NCI-H1436 treated with DMSO at 0.1 percent for 48 hours (cell line): ENCODE measurements at places on chromosomes 4 and X.

DNA sequence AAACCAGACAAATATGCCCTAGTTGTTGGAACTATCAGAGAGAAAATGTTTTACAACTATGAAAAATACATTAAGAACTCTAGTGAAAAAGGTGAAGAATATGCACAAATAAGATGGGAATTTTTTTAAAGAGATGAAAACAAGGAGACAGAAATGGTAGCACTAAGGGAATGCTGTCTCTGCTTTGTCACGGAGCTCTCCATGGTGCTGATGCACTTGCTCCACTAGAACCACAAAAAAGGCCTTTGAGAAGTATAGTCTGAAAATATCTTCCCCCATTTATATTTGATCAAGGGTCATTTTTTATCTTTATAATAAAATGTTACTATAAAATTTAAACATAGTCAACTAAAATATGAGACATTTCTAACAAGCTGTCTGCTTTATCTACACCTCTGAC, 1655.5 kb upstream of the AGA start:
- DNase-seq: no peak

DNA sequence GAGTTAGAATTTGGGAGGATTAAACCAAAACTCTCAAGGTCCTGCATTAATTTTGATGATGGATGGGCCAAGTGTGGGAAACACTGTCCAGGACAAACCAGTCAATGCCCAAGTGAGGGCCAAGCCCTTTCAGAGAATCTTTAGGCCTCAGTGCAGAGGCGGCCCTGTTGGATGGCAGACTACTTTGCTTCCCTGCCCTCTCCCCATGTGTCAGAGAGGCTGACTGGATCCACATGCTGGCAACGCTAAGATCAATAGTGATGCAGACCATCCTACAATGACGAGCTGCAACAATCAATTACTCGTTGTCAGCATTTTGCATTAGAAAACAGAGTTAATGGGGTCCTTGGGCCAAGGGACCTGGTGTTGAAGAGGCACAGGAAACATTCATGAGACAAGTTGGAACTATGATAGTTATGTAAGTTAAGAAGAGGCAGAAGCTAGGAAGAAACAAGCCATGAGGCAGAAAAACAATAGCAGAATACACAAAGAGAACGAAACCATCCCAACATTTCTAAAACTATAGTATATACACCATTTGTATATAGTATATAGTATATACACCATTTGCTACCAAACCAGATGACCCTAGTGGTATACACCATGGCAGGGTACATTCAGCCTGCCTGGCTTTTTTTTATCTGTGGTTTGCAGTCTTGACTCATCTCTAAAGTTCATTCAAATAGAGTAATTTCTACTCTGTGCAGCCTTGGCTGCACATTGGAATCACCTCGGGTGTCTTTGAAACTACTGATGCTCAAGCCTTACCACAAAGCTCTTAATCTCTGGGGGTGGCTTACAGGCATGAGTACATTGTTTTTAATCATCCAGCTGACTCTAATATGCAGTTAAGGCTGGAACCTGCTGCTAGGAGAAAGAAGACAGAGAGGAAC, 147.7 kb upstream of the GYPA start:
- DNase-seq: no peak

- no peak for DNase-seq
Measured at GRCh38 chrX:63686878-63687714, 97.9 kb downstream of the ARHGEF9 start.

DNA sequence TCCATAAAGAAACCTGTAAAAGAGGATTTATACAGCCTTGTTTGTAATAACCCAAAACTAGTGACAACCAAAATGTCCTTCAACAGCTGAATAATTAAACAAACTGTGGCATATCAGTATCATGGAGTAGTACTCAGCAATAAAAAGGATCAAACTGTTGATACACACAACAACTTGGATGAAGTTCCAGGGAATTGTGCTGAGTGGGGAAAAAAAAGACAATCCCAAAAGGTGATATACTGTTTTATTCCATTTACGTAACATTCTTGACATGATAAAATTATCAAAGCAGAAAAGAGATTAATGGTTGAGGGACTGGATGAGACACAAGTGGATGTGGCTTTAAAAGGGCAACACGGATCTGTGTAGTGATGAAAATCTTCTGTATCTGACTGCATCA, 7.8 kb downstream of the CLIC2 start:
- DNase-seq: no peak

- DNase-seq: no peak
Measured at GRCh38 chr4:2150076-2150475, 90.9 kb downstream of the NAT8L start.

- DNase-seq: no peak
Measured at GRCh38 chr4:99868126-99868596, 26.1 kb downstream of the LAMTOR3 start.

- DNase-seq: peak; percentile 61
Measured at GRCh38 chr4:128809477-128810330, at the start of gene JADE1. TSS of gene JADE1 (plus strand) at chr4:128809700. CDS start at chr4:128831759, 22,059 bp downstream.

- peak; percentile 11 for DNase-seq
Measured at GRCh38 chrX:139801397-139801813, 93.4 kb upstream of the MCF2 start.

DNA sequence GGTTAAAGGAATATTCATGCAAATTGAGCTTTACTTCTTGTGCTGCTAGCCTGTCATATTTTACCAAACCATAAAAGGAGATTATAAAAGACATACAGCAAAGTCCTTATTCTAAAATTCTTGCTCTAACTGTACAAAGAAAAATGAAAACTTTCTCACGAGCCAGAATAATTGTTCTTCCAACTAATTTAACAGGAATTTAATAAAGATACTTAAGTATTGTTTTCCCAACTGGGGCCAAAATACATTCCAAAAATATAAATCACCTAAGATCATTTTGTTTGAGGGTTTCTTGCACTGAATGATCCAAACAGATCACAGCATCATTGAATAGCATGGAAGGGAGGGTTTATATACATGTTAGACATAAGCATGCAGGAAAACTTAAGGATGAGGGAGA, 127.1 kb upstream of the PCDH18 start:
- DNase-seq: no peak

DNA sequence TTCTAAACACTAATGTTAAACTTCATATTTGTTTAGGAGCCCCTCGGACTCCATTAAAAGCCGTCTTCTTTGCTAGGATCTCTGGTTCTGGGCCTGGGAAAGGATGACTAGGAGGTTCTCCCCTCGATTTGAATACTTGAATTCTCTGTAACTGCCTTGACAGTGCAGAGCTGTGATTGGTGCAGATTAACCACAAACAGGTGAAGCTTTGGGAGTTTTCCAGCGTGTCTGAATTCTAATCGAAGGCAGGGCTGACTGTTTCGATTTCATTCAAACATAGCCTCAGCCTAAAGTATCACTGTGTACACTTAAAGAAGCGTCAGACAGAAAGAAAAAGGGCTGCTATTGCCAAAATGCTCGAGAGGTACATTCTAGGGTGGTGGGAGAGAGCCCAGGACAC, 29.0 kb downstream of the TFDP3 start:
- no peak for DNase-seq

DNA sequence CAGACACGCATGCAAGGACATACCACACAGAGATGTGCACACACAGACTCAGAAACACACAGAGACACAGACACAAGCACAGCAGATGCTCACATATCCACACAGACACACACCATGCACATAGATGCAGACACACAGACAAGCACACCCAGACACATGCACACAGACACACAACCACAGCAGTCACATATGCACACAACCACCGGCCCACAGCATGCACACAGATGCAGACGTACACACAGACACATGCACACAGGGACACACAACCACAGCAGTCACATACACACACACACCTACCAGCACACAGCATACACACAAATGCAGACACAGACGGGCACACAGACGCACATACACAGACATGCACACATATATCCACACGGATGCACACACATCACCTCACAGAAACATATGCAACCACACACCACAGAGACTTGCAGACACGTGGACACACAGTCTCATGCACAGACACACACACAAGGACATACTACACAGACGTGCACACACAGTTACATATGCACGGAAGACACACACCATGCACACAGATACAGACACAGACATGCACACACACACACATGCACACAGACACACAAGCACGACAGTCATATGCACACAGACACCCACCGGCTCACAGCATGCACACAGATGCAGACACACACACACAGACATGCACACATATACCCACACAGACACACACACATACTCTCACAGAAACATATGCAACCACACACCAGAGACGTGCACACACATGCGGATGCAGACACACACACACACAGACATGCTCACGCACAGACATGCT, 25.2 kb upstream of the SLC25A6 start:
- no peak for DNase-seq

DNA sequence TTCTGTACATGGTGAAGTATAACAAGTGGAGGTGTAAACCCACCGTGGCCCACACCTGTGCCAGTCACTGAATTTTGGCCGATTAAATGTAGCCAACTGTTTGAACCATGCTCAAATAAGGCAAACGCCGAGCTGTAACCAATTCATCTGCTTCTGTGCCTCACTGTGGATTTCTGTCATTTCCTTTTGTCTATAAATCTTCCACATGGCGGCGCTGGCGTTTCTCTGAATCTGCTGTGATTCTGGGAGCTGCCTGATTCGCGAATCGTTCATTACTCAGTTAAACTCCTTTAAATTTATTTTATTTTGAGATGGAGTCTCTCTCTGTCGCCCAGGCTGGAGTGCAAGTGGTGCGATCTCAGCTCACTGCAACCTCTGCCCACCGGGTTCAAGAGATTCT, 19.2 kb downstream of the SUPT20HL2 start:
- no peak for DNase-seq

DNA sequence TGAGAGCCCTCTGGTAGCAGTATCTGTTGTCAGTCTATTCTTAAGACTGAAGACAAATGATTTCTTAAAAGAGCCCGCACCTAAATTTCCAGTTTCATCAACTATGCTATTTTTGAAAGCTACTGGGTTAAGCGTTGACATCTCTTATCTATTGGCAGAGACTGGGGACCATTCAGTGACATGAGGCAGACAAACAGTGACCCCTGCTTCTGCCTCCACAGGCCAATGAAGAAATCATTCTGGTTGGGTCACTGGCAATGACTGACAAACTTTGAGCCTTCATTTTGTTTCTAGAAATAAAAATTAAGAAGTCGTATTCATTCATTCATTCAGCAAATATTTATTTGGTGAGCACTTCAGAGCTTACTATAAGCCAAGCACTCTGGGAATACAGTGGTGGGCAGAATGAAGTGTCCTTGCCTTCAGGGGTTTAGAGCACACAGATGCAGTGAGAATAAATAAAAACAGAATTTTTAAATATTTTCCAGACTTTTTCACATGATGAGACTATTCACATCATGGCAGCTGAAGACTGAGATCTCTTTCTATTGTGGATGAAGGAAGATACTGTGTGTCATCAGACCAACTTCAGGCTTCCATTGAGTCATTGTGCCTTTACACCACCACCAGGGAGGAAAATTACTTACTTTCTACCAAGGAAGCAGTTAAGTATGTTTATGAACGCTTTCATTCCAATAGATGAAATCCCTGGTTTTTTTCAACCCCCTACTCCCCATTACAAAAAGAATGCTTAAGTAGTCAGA, 36.0 kb downstream of the SORBS2 start:
- DNase-seq: no peak

GRCh38 chr4:24583451-24584210, 723 bp downstream of the DHX15 start:
- DNase-seq: no peak

DNA sequence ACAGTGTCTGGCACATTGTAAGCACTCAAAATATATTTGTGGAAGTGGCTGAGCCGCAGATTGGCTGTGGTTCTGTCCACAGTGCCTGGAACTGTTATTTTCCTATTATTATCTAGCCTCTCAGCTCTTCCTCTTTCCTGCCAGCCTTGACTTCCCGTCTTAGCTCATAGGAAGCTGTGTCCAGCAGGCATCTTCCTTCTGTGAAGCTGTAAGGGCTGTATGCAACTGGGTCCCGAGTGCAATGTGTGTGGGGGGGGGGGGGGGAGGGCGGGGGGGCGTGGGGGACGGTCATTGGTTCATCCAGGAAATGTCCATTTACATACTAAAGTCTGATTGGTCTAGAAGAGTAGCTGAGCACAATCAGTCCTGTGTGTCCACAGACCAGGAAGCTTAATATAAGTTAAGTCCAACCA, 210.7 kb downstream of the PDGFRA start:
- no peak for DNase-seq

GRCh38 chr4:159764343-159764952, 661.6 kb downstream of the RAPGEF2 start:
- DNase-seq: peak; percentile 0

DNA sequence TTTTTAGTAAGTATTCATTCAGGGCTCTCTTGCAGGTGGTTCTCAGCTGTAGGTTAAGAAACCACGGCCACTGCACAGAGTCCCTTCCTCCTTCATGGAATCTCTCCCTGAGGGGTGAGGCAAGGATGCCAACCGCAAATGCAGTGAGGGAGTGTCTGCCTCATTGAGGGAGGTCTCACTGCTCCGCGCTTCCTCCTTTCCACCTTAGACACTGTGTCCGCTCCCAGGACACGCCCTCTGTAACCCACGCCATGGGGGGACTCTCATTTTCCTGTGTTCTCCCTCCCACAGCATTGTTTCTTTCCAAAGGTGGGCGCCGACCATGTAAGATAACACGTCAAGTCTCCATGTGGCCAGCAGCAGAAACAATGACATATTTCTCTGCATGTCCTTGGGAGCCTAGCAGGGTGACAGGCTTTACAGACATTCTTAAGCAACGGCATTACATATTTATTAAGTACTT, 63.2 kb downstream of the SEPSECS start:
- DNase-seq: no peak

GRCh38 chrX:2691543-2692220, 587 bp downstream of the CD99 start:
- no peak for DNase-seq

GRCh38 chr4:6137747-6138135, 62.6 kb downstream of the JAKMIP1 start:
- no peak for DNase-seq

- no peak for DNase-seq
Measured at GRCh38 chrX:109926743-109927662, 75.9 kb upstream of the TMEM164 start.

- DNase-seq: no peak
Measured at GRCh38 chrX:110201799-110202198, 116.1 kb downstream of the AMMECR1 start.

DNA sequence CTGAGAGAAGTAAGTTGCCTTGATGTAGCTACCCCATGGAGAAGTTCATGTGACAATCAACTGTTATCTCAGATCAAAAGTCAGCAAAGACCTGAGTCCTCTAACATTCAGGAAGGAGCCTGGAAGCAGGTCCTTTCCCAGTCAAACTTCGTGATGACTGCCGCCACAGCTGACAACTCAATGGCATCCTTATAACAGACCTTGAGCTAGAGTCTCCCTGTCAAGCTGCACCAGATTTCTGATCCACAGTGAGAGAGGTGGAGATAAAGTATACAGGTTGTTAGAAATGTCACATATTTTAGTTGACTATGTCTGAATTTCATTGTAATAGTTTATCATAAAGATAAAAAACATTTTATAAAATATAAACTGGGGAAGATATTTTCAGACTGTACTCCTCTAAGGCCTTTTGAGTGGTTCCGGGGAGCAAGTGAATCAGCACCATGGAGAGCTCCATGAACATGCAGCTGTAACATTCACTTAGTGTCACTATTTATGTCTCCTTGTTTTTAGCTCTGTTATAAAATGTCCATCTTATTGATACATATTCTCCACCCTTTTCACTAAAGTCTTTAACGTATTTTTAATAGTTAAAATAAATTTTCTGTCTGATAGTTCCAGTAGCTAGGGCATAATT, 1653.5 kb upstream of the AGA start:
- no peak for DNase-seq

- no peak for DNase-seq
Measured at GRCh38 chr4:7511525-7511924, 76.8 kb upstream of the PSAPL1 start.
